ENCODE measurements at places on chromosomes 6 and 20.

- DNase-seq, result no peak
Observed at GRCh38 chr6:23228439-23229024, 659.2 kb downstream of the HDGFL1 start.

- no peak for DNase-seq
Observed at GRCh38 chr20:34065260-34065659, 46.8 kb downstream of the EIF2S2 start.

GRCh38 chr6:487956-488355 lies 96.4 kb downstream of the IRF4 start:
- no peak for DNase-seq

- no peak for DNase-seq
Observed at GRCh38 chr6:7836371-7837026, 74.1 kb downstream of the TXNDC5 start.

DNA sequence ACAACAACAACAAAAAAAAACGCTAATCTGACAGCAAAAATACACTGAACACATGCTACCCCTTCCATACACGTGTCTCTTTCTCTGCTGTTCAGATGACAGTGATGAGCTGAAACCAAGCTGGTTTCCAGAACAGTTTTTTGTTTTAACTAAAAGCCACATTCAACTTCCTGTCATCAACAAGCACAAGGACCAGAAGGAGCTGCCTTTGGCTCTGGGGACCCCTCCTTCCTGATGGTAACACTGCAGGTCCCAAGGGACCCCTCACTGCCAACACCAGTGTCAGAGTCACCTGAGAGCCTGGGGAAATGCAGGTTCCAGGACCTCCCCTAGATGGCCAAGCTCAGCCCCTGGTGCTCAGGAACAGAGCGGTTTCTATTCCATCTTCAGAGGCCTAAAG lies 6.0 kb downstream of the CST7 start:
- no peak for DNase-seq

DNA sequence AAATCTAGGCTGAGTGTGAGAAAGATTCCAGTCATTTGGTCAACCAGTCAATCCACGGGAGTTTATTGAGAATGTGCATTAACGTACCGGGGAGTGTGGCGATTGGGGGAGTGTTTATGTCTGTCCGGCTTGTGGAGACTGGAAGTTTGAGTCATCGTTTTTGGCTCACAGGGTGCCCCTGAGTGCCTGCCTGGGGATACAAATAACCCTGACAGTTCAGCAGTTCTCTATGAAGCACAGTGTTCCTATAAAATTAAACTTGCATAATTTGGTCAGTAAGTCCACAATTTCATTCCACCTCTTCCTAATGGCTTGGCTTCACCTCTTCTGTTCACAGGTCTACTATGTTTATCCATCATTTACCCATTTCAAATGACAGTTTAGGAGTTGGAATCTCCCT lies 72.6 kb upstream of the PLEKHG1 start:
- no peak for DNase-seq

- DNase-seq, result no peak
Observed at GRCh38 chr6:156167016-156167624, 610.1 kb upstream of the ARID1B start.

- DNase-seq, result no peak
Observed at GRCh38 chr6:168708526-168708925, 267.5 kb downstream of the SMOC2 start.

- DNase-seq, result no peak
Observed at GRCh38 chr20:47785311-47785853, at the start of gene SULF2. SULF2 (minus strand) TSS chr20:47785481; CDS start chr20:47757363, 28,118 bp downstream.

DNA sequence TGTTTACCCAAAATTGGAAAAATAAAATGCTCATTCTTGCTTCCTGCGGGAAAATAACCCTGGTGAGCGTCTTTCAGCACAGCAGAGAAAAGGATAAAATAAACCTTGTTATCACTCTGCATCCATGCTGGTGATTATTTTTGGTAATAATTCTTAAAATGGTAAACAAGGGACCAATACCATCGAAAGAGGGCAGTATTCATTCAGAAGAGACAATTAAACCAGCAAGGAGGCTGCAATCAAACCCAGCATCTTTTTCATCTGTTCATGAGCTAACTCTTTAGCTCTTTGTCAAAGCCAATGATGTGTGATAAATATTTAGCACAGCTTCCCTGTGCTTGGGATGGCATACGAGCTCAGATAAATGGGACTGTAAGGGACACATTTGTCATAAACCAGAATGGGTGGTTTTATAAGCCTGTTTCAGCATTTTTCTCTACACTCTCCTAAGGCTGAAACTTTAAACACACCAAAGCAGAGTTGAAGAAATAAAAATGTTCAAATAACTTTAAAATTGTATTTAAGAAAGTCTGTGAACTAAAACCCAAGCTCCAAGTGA lies 34.4 kb downstream of the CDH26 start:
- no peak for DNase-seq

GRCh38 chr6:33602180-33602579 lies 18.9 kb upstream of the ITPR3 start:
- DNase-seq, result no peak

DNA sequence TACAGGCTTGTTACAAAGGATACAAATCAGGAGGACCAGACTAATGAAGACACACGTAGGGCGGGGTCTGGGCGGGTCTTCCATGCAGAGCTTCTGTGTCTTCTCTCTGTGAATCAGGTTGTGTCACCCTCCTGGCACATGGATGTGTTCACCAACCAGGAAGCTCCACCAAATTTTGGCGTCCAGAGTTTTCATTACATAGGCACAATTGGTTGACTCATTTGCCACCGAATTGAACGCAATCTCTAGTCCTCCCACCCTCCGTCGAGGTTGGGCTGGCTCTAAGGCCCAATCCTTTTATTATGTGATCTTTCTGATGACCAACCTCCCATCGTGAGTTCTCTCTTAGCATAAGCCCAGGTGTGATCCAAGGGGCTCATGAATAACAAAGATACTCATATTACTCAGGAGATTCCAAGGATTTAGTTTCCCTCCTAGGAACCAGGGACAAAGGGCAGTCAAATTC lies 36.3 kb upstream of the DDR1 start:
- DNase-seq, result no peak

- DNase-seq, result no peak
Observed at GRCh38 chr20:34347571-34347970, 15.5 kb upstream of the ITCH start.

DNA sequence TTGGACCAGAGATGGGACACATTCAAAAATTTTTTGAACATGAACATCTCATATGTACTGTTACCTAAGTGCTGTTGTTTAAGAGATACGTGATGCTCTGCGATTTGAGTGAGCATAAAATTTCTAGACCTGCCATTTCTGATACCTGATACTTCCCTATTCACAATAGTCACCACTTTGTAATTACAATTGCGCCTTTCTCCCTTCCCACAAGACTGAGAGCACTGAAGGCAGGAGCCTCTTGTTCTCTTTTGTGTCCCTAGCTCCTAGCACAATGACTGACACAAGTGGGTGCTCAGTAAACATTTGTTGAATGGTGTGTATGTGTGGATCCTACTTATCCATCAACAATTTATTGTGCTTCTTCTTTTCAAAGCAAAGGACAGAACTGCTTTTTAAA lies 92.8 kb upstream of the TMEM30A start:
- DNase-seq, result no peak

DNA sequence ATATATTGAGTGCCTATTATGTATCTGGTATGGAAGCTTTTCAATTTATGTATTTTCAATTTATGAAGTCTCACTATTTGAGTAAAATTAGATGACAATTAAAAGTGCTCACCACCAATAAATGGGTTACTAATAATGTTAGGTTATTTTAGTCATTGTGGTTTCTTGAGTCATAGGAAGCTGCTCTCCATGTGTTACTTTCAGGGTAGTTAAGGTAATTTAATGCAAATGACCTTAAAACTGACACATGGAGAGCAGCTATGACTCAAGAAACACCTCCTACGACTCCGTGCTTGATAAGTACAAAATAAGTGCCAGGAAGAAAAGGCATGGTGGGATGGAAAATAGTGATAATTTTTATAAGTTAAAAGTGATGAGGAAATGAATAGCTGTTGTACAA lies 16.5 kb upstream of the TINAG start:
- DNase-seq, result no peak

- DNase-seq, result no peak
Observed at GRCh38 chr6:106823058-106823457, 151.5 kb downstream of the CD24 start.

DNA sequence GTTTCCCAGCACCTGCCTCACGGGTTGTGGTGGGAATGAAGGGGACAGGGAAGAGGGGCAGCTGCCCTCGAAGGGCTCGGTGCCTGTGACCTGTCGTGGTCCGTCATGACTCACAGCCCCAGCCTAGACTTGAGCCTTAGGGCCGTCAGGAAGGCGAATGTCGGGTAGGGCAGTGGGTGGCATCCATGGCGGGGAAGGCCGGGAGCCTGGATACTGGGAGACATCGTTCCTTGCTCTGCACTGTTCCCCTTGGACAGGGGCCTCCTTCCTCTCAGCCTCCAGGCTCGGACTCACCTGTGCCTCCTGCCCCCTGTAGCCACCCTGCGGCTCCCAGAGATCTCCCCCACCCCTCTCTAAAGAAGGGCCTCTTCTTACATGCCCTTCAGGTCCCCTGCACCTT lies 52.2 kb upstream of the APCDD1L start:
- no peak for DNase-seq

- no peak for DNase-seq
Observed at GRCh38 chr6:49849213-49849907, 17.0 kb downstream of the CRISP1 start.

DNA sequence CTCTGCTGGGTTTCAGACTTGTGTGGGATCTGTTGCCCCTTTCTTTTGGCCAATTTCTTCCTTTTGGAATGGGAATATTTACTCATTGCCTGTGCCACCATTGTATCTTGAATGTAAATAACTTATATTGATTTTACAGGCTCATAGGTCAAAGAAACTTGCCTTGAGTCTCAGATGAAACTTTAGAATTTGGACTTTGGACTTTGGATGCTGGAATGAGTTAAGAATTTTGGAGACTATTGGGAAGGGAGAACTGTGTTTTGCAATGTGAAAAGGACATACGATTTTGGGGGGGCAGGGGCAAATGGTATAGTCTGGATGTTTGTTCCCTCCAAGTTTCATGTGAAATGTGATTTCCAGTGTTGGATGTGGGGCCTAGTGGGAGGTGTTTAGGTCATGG lies 62.6 kb upstream of the TNFRSF21 start:
- DNase-seq, result no peak

- no peak for DNase-seq
Observed at GRCh38 chr20:31474097-31474436, 860 bp downstream of the DEFB124 start.

DNA sequence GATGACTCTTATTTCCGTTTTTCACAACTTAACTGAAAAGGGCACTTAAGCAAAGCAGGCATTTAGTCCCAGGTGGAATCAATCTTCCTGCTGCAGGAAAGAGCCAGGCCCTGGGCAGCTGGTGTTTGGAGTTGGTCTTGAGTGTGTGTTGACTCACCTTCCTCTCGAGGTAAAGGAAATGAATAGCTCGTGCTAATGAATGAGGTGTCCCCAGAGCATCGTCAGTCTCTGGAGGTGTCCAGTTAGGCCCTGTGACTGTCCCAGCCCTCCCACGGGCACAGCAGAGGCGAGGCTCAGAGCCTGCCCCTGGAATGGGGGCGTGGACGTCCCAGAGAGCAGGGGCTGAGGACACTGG lies 277.7 kb downstream of the NRN1 start:
- DNase-seq, result no peak

DNA sequence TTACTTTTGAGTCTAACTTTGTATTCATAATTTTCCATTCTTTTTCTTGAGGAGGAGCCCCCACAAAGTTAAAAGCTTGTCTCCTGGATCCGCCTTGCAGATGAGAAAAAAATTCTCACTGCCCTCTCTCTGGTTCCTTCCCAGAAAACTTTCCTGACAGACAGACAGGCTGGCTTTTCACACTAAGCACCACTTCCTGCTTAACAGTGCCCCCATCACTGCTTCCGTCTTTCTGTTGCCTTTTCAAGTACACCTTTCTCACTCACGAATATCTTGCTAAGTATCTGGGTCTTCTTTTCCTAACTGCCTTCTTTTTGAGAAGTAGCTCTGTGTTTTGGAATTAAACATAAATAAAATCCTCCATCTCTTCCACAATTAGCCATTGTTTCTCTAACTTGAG lies 19.8 kb upstream of the LMBRD1 start:
- DNase-seq, result no peak

DNA sequence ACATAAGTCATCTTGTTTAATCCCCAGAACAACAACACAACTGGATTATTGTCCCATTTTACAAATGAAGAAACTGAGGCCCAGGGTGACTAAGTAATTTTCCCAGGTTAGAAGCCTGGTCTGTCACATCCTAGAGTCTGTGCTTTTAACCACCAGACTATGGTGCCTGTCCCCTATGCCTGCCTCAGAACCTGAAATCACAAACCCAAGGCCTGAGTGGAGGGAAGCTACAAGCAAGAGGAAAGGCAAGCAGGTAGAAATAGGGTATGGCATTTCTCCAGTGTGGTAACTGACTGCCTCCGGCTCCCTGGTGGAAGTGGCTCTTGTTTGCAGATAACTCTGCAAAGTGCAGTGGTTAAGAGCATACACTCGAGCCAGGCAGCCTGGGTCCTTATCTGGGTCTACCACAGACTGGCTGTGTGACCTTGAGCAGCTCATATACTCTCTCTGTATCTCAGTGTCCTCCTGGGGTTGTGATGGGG lies 2.5 kb downstream of the TMEM63B start:
- DNase-seq, result no peak

DNA sequence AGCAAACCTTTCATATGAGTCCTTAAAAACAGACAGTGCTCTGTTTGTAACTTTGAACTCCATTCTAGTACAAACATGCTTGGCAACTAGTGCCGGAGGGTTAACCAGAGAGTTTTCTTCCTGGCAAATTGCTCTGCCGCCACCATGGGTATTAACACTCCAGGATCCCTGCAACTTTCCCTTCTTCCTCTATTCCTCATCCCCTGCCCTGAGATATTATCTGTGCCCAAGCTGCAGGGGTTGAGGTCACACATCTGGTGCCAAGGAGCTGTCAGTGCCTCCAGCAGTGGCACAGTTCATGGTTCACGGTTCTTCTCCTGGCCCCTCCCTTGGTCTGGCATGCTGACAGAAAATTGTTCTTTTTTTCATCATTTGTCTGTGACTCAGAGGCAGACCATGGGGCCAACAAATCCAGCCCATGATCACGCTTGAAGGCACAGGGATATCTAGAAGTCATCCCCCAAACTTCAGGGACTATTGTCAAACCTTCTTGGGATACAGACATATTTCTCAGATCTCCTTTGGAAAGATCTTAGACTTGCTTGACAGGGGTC lies 77.5 kb downstream of the ATXN1 start:
- no peak for DNase-seq

GRCh38 chr20:53905019-53905819 lies 165.2 kb downstream of the BCAS1 start:
- DNase-seq, result no peak

DNA sequence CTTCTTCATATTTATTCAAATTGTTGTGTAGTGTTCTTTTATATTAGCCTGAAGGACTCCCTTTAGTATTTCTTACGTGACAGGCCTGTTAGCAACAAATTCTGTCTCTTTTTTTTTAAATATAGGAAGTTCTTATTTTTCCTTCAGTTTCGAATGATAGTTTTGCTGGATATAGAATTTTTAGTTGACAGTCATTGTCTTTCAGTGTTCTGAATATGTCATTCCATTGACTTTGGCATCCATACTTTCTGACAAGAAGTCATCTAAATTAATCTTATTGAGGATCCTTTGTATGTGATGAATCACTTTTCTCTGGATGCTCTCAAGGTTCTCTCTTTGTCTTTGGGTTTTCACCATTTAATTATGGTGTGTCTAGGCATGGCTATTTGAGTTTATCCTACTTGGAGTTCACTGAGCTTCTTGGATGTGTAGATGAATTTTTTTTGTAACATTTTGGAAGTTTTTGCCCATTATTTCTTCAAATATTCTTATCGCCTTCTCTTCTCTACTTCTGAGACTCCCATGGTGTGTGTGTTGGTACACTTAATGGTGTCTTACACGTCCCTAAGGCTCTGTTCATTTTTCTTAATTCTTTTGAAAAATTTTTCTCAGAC lies 82.5 kb upstream of the GTSF1L start:
- DNase-seq, result no peak
